Brain (organoid and tissue), 16 donors: ENCODE measurements at places on chromosomes 1 and 21. TPM values are rescaled to one million over a fixed set of nuclear protein-coding genes. Genes with fewer than 3 reads are reported as not detected.
A peak's percentile ranks its signal among the peaks of the same experiment; 100 is the strongest.

Gene SLC2A5
- 1.3 TPM for polyA plus RNA-seq

DNA sequence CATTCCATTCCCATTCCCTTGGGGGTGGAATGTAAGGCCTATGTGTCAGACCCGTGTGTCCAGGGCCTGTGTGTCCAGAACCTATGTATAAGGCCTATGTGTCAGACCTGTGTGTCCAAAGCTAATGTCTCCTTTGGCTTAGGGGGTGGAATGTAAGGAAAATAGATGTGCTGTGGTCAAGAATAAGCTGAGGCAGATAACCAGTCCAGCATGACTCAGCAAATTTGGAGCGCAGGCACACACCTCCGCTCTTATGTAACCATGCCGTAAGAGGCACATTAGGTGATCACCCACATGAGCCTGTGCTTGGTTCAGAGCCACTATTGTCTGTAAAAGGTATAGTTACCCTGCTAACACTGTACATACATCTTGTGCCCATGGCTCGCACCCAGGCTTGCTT lies 150.8 kb upstream of the SGIP1 start:
- no peak for DNase-seq

DNA sequence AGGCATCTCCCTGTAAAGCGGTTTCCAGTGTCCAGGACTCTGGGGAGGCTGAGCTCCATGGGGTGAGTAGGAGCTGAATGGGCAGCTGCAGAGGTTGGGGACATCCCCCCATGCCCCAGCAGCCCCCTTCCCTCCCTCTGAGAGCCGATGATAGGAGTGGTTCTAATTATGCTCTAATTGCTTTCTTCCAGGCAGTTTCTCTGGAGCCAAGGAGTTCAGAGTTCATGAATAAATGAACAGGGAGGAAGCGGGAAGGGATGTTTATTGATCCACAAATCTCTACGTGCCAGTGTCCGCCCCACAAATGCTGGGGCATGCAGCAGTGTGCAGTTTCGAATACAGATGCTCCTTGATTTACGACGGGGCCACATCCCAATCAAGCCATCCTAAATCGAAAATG lies 15.6 kb downstream of the NKAIN1 start:
- no peak for DNase-seq

Gene KIRREL1
- polyA plus RNA-seq, result 4.0 TPM

DNA sequence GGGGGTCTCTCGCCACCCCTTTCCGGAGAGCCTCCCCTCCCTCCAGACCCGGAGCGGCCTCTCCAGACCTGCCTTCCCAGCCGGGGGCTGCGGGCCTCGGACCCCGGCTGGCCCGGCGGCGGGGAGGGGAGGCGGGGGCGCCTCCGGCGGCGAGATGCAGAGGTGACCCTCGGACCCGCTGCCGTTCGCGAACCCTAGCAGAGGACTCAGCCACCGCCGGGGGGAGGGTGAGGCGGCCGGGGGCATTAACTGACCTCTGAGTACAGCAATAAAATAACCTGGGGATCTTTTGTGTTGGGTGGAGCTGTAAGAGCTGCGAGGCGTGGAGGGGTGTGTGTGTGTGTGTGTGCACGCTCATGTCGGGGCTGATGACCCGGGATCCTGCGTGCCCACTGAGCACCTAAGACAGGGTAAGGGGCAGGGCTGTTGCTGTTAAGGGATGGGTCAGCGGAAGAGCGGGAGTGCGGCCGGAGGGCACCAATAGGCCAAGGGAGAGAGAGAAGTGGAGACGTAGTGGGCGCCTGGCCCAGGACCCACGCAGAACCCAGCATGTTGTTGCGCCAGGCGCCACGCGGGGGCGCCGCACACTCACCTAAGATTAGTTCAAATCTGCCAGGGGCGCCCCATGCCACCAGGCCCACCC lies 6.3 kb downstream of the HAPLN2 start:
- peak; percentile 84 for DNase-seq

- DNase-seq, result peak; percentile 32
These were observed 49.6 kb upstream of the KCTD3 start for GRCh38 chr1:215517441-215517891.

DNA sequence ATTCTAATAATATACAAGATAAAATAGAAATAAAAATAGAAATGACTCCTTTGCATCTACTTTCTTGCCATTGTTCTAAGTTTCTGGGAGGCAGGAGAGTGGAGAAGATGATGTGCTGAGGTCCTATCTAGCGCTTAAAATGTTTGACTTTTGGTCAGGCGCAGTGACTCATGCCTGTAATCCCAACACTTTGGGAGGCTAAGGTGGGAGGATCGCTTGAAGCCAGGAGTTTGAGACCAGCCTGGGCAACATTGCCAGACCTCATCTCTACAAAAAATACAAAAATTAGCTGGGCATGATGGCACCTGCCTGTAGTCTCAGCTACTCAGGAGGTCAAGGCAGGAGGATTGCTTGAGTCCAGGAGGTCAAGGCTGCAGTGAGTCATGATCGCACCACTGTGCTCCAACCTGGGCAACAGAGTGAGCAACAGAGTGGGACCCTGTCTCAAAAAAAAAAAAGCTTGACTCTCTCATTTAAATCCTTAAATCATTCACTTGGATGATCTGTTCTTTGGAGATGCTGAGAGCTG lies 24.2 kb upstream of the SLC45A1 start:
- DNase-seq, result no peak
